ENCODE measurements at places on chromosomes 7 and 10. TPM values are rescaled to one million over a fixed set of nuclear protein-coding genes. Genes with fewer than 3 reads are reported as not detected.

SRPK2 gene
- total RNA-seq, result 46.1 TPM

WASL gene
- 48.9 TPM for total RNA-seq

SSC4D gene
- 6.9 TPM for total RNA-seq

GLI3 gene
- total RNA-seq, result 3.6 TPM

DNA sequence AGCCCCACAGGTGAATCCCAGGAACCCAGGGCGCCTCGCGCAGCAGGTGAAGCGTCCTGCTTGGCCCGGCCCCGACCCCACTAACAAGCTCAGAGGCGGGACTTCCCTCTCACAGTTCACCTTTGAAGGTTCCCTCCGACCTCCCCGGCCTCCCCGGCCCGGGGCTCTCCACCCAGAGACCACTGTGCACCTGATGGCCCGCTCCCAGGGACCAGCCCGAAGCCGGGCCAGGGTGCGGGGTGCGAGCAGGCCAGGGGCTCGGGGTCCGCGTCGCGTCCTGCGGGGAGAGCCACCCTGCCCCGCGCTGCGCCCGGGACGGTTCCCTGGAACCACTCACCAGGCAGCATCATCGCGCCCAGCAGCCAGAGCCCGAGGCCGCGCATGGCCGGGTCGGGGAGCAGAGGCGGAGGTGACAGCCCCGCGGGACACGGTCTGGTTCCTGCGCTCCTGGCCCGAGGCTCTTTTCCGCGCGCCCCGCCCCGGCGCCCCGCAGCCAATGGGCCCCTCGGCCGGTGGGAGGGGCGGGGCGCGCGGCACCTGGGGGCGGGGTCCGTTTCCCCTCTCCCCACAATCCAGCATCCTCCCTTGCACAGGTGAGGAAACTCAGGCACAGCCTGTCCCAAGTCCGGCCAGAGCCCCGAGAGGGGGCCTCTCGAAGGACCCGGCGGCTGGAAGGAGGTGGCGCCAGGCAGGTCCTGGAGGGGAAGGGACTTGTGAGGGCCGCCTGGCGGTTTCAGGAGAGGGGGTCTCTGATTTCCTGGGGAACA lies at the start of gene ADAM8:
ADAM8 (minus strand) TSS at position 434 of the 767 bp plus-strand sequence; CDS start at position 383, 51 bp downstream.
- DNase-seq, result peak; percentile 64

DNA sequence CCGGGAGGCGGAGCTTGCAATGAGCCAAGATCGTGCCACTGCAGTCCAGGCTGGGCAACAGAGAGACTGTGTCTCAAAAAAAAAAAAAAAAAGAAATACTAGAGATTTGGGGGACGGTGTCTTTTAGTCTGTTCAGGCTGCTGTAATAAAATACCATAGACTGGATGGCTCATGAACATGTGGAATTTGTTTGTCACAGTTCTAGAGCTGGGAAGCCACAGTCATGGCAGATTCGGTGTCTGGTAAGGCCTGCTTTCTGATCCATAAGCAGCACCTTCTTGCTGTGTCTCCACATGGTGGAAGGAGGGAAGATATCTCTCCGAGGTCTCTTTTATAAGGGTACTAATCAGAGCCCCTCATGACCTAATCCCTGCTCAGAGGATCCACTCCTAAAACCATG lies 102.7 kb upstream of the MKLN1 start:
- DNase-seq, result no peak

DNA sequence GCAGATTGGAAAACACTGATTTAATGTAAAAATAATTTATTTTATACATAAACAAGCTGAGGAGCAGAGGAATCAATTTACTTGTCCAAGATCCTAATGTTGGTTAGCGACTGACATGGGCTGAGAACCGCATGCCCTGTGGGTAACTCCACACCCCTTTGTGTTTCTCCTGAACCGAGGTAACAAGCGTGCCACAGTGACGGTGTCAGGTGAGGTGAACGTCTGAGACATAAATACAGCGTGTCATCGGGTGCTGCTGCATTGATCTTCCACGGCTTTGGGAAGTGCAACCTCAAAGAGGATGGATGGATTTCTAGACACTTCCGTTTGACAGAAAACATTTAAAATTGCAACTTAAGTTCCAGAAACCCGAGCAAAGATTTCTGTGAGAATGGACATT lies 386.8 kb upstream of the ADARB2 start:
- no peak for DNase-seq

GRCh38 chr7:36896418-36896817 lies 172.1 kb upstream of the AOAH start:
- no peak for DNase-seq

GRCh38 chr10:116210588-116211346 lies 62.2 kb downstream of the GFRA1 start:
- no peak for DNase-seq

- DNase-seq, result no peak
Measured at GRCh38 chr7:36266683-36267082, 113.6 kb downstream of the EEPD1 start.

Measured in hepatocyte (in vitro differentiated cells).